ENCODE measurements at places on chromosomes 13 and 19.

DNA sequence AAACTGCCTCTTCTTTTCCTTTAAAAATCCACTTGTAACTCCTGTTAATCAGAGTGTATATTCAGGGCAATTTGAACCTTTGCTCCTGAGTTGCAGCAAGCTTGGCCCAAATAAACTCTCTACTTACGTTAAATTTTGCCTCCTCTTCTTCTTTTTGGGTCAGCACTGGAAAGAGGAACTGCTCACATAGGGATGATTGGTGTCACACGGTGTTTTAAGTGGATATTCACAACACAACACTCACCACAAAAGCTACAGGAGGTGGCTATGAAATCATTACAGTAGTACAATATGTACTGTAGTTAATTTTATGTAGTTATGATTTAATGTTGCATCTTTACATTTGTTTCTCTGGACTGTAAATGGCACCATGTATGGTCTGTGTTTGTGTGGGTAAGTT lies 96.8 kb upstream of the DOCK9 start:
- no peak for DNase-seq

DNA sequence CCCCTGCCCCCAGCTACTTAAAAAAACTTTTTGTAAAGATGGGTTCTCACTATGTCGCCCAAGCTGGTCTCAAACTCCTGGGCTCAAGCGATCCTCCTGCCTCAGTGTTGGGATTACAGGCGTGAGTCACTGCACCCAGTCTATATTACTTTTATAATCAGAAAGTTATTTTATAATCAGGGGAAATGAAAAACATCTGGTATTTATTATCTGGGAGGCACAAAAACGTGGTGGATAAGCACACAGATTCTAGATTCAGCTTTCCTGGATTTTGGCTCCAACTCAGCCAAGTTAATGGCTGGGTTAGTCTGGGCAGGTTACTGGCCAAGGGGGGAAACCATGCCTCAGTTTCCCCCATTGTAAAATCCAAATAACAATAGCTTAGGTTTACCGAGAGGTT lies 24.7 kb downstream of the KEAP1 start:
- no peak for DNase-seq

GRCh38 chr13:90806892-90807291 lies 540.6 kb upstream of the MIR17HG start:
- DNase-seq, result no peak

GRCh38 chr13:24265453-24265852 lies 43.9 kb upstream of the C1QTNF9 start:
- no peak for DNase-seq

GRCh38 chr13:84230568-84230967 lies 348.3 kb upstream of the SLITRK1 start:
- no peak for DNase-seq

DNA sequence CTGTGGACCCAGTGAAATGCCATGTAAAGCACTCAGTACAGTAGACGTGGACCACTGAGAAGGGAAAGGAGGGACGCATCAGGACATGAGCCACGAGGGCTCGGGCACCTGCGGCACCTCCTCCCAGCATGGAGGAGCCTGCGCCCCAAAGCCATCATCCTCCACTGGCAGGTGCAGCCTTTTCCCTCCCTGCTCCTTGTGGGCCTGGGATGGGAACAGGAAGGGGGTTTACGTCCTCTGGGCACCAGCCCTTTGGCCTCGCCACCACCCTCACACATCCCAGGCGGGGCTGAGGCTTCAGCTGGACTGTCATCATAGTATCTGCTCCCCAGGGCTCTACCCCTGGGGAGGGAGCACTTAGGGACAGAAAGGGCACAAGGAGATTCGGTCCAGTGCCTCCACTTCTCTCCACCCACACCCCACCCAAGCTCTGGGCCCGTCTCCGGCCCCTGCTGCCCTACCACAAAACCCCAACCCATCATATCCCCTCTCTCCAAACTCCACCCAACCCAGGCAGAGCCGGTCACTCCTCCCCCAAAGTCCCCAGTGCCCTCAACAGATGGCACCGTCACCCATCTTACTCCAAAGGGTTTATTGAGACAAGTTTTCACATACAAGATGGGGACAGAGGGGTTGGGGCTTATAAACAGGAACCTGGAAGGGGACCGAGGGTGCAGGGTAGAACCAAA lies 2.2 kb upstream of the PRKD2 start:
- no peak for DNase-seq

DNA sequence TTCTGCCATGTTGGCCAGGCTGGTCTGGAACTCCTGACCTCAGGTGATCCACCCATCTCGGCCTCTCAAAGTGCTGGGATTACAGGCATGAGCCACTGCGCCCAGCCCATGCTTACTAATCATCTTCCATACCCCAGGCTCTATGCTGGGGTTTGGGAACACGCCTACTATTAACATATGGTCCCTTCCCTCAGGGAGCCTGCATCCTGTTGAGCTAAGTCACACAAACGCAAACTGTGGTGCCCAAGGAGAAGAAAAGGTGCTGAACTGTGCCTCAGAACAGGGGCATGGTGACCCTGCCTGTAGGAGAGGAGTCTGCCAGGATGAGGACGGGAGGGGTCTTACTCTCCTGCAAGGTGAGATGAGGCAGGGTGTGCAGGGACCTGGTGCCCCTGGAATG lies 5.6 kb downstream of the MICOS13 start:
- DNase-seq, result no peak

GRCh38 chr19:46021531-46022041 lies 1.3 kb downstream of the PGLYRP1 start:
- no peak for DNase-seq

GRCh38 chr19:38675611-38676010 lies 28.2 kb downstream of the ACTN4 start:
- no peak for DNase-seq

DNA sequence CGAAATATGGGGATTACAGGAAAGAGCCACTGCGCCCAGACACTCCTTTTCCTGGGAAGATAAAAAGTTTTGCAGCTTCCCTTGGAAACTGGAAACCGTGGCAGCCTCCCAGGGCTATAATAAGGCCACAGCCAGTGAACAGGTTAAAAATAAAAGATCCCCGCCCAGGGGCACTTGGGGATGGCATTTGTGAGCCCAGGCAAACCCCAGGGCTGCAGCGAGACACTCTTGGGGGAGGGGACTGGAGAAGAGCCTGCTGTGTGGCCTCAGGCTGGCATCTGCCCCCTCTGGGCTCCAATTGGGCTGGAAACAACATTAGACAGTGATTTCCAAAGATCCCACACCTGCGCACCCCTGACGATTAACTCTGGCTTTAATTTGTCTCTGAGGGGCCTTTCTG lies 11.2 kb downstream of the FEM1A start:
- DNase-seq, result no peak

- DNase-seq, result no peak
Measured at GRCh38 chr19:48750771-48751504, 1.5 kb downstream of the FUT1 start.

Measured in inflammatory macrophage treated with lipopolysaccharide for 4 hours (primary cell).